ENCODE measurements at places on chromosomes 7 and 10.

DNA sequence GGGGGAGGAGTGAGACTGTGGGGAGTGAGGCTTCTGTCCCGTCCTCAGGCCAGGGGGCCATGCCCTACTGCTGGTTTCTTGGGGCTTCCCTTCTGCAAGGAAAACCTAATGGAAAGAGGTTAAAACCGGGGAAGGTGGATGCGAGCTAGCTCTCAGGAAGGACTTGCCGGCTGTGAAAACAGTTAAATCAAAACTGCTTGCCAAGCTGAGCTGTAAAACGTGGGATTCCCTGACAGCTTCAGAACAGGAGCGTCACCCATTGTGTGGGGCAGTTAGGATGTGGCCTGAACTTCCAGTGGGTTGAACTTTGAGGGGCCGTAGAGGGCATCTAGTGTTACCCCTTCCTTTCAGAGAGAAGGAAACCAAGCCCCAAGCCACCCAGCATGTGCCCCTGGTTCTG, 13.1 kb downstream of the TSPAN15 start:
- DNase-seq = no peak

DNA sequence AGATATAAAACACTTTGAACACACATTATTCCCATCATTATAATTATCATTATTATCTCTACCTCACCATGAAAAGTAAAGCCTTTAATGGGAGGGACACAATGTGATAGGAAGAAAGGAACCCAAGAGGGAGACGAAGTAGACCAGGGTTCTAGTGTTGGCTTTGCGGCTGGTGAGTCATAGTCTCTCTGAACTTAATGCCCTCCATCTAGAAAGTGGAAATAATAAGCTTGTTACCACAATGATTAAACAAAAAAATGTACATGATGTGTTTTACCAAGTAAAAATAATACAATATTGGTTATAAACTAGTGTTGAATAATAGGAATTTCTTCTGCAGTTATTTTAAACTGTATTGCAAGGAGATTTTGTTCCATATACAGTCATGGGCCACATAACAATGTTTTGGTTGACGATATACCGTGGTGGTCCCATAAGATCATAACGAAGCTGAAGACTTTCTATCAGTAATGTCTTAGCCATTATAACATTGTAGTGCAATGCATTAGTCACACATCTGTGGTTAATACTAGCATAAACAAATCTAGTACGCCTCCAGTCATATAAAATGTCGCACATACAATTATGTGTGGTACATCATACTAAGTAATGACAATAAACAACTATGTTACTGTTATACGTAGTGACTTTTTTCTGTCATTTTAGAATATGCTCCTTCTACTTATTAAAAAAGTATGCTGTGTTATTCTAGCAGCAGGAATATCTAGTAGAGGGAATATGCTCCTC, 450.6 kb upstream of the SORCS1 start:
- no peak for DNase-seq

DNA sequence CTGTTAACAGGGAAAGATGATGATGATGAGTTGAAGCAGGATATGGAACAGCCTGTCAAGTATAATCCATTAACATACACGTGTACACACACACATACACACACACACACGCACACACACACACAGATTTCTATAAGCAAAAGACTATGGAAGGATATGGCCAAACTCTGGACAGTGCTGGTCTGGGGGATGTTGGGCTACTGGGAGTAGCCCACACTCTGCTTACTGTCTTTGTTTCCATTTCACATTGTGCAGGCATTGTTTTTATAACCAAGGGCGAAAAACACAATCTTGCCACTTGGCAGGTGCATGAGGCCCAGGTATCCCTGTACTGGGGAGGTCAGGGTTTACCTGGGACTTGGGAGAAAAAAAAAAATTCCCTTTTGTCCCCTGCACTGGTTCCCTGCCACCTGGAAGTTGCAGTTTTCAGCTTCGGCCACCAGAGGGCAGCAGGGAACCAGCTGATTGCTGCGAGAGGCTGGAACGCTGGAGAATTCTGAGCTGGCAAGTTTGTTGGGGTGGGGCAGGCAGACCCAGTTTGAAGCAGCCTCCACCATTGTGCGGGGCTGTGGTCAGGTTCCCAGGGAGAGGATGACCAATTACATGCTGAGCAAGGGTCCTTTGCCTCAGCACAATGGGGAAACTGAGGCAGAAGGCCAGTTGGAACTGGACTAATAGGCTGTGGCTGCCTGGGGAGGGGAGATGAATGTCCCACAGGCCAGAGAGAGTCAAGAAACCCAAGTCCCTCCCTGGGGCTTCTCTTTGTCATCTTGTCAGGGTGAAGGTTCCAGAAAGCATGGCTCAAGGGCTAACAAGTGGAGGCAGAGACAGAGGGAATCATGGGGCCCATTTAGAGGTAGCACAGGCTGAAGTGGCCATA, 27.3 kb downstream of the PPIF start:
- peak; percentile 68 for DNase-seq

- DNase-seq = no peak
Observed at GRCh38 chr10:665579-666091, 23.8 kb downstream of the DIP2C start.

GRCh38 chr10:132900211-132900756, 42.1 kb downstream of the CFAP46 start:
- no peak for DNase-seq

GRCh38 chr7:33601884-33602283, 303.5 kb upstream of the BMPER start:
- no peak for DNase-seq

DNA sequence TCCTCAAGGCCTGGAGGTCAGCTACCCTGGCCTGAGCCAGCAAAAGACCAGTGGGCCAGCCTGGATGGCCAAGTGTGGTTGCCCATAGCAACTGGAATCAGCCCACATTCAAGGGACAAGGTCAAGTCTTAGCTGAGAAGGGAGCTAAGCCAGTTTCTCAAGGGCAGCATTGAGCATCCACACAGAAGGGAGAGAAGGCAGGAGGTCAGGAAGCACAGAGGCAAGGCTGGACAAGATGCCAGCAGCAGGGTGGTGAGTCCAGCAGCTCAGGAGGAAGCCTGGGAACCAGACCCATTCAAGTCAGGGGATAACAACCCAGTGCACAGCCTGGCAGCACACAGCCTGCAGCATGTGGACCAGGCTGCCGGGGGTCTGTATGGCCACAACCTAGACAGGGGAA, 54.0 kb upstream of the ZMIZ1 start:
- no peak for DNase-seq

DNA sequence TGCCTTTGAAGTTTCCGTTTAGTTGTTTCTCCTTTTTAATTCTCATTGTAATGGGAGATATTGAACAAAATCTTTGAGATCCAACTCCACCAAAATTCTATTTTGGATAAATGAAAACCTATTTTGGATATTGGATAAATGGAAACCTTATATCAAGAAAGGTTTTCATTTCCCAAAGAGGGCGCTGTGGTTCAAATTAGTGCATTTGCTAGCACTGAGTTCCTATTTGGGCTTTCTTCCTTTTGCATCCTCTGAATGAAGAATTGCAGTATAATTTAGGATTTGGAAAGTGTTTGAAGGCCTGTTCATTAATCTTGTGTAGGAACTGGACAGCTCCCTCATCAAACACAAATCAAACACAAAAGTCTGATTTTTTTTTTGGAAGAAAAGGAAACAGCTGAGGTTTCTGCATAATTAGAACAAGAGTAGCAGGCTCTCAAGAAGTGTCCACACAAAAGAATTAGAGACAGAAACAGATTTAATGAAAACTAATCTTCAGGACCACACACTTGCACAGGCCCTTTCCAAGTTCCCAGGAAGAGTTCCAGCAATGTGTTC, 80.8 kb upstream of the KLF14 start:
- DNase-seq = no peak

GRCh38 chr7:34385384-34385783, 272.6 kb upstream of the NPSR1 start:
- no peak for DNase-seq

Measured in CD4-positive, CD25-positive, alpha-beta regulatory T cell (primary cell).